ENCODE measurements at places on chromosomes 5 and 9. TPM values are rescaled to one million over a fixed set of nuclear protein-coding genes. Genes with fewer than 3 reads are reported as not detected.

Gene SOHLH1
- not detected for total RNA-seq

Gene AIF1L
- 2.5 TPM for total RNA-seq

Gene ABO
- not detected for total RNA-seq

Gene MTX3
- 8.8 TPM for total RNA-seq

Gene SOX30
- total RNA-seq: not detected

Gene TMOD1
- not detected for total RNA-seq

Gene NINJ1
- 22.3 TPM for total RNA-seq
